ENCODE measurements at places on chromosomes 1 and 21.

DNA sequence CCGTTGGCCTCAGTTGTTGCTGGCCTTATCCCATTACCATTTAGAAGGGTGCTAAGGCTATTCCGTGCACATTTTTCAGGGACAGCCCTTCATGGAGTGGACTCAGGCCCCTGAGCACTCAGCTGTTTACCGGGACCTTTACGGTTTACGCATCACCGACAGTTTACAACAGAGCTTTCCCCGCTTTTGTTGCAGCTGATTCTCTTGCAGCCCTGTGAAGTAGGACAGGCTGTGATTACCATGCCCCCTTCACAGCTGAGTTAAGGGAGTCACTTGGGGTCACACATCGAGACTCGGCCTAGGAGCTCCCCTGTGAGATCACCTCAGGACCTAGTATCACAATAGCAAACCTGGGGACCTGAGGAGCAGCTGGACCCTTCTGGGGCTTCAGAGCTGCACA lies 41.9 kb downstream of the PTPRF start:
- DNase-seq: no peak

- no peak for DNase-seq
Measured at GRCh38 chr1:21110163-21110562, 66.5 kb downstream of the EIF4G3 start.

GRCh38 chr1:76503100-76503499 lies 364.2 kb upstream of the ST6GALNAC5 start:
- DNase-seq: no peak

DNA sequence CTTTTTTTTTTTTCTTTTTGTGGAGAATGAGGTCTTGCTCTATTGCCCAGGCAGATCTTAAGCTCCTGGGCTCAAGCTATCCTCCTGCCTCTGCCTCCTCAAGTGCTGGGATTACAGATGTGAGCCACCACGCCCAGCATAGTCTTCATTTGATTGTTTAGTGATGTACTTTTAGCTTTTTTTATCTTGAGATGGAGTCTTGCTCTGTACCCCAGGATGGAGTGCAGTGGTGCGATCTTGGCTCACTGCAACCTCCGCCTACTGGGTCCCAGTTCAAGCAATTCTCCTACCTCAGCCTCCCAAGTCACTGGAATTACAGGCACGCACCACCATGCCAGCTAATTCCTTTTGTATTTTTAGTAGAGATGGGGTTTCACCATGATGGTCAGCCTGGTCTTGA lies 24.0 kb upstream of the LRRC3 start:
- DNase-seq: no peak

- DNase-seq: no peak
Measured at GRCh38 chr1:53552981-53553733, 94.0 kb downstream of the DMRTB1 start.

GRCh38 chr1:180153032-180153431 lies 1.6 kb upstream of the QSOX1 start:
- no peak for DNase-seq

DNA sequence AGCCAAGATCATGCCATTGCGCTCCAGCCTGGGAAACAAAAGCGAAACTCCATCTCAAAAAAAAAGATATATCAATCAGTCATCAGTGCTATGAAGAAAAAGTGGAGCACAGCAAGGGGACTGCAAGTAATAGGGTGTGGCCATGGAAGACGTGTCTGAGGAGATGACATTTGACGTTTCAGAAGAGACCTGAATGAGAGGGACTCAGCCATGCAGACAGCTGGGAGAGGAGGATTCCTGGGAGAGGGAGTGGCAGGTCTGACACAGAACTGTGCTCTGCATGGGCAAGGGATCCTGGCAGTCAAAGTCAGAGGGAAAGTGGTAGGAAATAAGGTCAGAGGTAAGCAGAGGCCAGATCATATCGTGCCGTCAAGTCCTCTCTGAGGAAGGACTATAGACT lies 3.3 kb downstream of the LAX1 start:
- DNase-seq: no peak

DNA sequence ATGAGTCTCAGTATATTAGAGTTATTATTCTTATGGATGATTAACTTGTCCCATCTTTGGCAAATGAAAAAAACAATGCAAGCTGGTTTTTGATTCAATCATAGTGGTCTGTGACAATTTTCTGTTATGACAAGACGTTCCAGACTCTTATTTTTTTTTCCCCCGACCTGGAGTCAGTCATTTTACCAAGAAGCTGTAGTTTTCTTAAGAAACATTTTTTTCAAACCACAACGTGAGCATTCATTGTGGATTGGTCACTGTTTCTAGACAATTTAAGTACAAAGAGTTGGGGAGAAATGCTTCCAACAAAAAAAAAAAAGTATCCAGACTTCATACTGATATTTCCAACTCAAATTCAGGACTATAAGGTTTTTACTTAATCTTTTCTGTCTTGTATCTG lies 8.0 kb upstream of the ANGPTL3 start:
- DNase-seq: no peak

GRCh38 chr1:212234431-212235395 lies 50.5 kb upstream of the PPP2R5A start:
- peak; percentile 44 for DNase-seq

- DNase-seq: no peak
Measured at GRCh38 chr1:208540724-208541123, 296.5 kb upstream of the PLXNA2 start.

- DNase-seq: no peak
Measured at GRCh38 chr1:12196641-12197482, 30.1 kb downstream of the TNFRSF1B start.
